Suppressor macrophage treated with lipopolysaccharide for 1 hour (primary cell): ENCODE measurements at places on chromosomes 11 and 22.
A peak's percentile ranks its signal among the peaks of the same experiment; 100 is the strongest.

- no peak for DNase-seq
Observed at GRCh38 chr11:2794968-2795322, 90.6 kb downstream of the CDKN1C start.

GRCh38 chr11:9720290-9720630, 56.4 kb downstream of the SWAP70 start:
- no peak for DNase-seq

DNA sequence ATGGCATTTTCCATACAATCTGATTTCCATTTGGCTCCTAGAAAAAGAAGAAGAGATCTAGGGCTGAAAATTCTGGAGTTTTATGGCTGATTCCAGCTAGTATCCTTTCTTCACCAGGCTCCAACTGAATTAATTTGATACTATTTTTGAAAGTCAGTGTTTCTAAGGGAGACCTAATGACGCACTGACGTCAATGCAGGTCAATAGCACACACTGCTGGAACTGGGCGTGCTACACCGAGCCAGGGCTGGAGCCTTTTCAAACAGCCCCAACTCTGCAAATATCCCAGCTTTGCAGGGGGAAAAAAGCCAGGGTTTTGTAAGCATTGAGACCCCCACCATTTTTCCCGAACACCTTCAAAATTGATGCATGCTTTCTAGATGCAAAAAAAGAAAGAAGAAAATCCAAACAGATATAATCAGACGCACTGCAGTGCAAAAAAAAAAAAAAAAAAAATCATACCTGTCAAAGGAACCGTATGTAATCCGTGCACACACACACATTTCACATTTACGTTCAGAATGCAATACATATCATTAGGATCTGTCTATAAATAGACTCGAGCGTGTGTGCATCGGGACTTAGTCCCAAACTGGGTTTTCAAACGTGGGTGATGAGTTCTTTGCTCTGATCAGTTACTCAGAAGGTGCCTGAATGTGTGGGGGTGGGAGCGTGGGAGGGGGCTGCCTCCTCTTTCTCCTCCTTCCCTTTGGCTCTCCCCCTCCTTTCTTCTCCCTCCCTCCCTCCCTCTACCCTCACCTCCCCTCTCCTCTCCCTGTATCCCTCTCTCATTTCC, 124.5 kb upstream of the HSD17B12 start:
- DNase-seq: no peak

DNA sequence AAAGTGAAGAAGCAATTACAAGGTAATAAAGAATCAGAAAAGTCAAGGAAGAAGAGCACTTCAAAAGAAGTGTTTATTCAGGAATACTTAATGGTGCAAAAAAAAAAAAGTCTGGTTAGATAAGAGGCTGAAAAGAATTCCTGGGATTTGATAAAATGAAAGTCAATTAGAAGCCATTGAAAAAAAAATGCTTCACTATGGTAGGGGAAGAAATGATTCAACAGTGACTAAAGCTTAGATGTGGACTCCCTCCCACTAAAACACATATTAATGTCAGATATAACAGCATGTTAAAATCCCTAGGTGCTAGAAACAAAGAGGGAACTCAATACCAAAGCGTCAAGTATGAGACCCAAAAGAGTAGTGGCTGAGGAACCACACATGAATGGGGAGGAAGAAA, 335.3 kb upstream of the PITPNB start:
- DNase-seq: no peak

GRCh38 chr11:105049481-105049880, 4.3 kb upstream of the CARD16 start:
- DNase-seq: no peak

DNA sequence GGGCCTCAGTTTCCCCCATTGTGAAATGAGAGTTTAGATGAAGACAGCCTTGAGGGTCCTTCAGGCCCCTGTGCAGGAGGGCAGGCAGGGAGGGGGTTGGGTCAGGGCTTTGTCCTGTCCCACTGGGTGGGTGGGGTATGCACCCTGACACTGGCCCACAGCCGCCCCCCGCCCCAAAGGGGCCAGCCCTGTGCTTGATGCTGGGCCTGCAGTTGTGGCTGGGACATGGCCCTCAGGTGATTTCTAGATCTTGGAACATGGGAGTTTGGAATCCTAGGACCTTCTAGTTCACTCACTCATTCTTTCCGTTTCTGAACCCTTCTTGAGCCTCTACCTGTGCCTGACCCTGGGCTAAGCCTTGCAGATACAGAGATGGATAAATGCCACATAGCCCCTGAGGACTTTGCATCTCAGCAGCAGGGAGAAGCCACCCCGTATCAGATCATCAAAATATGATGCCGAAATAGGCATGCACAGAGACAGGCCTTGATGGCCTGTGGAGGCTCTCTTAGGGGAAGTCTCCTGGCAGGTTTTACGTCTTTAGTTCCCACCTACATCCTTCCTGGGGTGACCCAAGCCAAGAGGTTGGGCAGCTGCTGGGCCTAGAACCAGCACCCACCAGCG, 76.0 kb downstream of the FBLN1 start:
- DNase-seq: no peak

DNA sequence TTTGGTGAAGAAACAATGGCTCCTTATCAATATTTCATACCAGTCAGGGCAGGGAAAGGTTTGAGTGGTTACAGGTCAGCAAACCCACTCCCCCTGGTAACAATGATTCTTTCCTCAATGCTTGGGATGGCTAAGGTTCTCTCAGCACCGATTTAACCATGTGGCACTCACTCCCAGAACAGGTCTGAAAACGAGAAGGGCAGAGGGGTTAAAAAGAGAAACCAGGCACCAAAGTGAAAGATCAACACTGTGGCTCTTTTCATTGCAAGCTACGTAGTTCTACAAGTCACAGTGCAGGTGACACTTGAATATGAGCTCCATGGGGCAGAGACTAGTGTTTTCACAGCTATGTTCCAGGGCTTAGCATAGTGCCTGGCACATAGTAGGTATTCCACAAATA, 132.4 kb downstream of the PLEKHA7 start:
- DNase-seq: no peak

DNA sequence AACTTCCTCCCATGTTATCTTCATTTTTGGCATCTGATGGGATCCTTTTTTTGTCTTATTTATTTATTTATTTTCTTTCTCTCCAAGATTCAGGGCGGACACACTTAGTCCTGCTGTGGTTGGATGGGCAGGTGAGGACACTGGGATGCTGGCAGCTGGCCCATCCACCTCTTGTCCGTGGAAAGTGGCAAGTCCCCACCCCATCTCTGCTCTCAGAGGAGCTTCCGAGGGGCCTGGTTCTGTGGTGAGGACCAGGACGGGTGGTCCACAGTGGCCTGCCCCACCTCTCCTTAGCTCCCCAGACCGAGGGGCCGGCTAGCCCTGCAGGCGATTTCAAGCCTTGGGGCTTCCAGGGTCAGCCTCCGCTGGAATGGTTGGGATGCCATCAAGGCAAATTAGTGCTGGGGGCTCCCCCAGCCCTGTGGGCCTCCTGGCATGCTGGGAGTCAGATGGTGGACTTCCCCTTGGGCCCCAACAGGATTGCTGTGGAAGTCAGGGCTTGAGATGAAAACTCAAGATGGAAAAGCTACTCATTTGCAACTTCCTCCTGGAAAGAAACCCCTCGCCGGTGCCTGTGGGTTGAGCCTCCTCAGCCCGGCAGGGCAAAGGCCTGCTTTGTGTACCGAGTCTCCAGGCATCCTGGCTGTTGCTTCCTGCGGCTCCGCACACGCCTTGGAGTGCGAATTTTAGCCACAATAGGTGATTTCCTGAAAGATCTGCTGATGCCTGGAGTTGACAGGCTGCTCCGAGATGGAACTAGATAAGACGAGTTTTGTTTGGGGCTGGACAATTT, 31.2 kb upstream of the LINC01488 start:
- peak; percentile 33 for DNase-seq

- peak; percentile 81 for DNase-seq
Observed at GRCh38 chr11:62577046-62577714, 3.5 kb upstream of the EEF1G start.

- no peak for DNase-seq
Observed at GRCh38 chr11:76666830-76667229, 3.7 kb downstream of the LRRC32 start.

DNA sequence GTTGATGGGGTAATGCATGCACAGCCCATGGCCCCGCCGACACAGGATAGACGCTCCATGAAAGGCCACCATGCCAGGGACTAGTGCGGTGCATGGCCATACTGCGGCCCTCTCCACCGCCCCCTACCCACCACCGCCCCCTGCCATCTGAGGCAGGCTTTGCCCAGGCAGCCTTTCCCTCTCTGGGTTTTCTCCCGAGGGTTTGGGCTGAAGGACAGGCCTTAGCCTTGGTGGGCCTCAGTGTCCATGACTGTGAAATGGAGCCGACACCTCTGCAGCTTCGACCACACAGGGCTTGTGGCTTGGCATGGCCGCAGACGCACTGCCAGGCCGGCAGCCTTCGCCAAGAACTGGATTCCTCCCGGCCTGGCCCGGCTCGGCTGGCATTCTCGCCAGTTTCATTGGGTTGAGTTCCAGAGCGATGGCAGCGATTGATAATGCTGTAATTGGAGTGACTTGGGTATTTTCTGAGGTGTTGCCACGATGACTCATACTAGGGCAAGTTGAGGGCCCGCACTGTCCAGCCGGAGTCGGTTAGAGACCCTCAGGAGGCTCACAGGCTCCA, 111.3 kb downstream of the WNT7B start:
- DNase-seq: no peak

DNA sequence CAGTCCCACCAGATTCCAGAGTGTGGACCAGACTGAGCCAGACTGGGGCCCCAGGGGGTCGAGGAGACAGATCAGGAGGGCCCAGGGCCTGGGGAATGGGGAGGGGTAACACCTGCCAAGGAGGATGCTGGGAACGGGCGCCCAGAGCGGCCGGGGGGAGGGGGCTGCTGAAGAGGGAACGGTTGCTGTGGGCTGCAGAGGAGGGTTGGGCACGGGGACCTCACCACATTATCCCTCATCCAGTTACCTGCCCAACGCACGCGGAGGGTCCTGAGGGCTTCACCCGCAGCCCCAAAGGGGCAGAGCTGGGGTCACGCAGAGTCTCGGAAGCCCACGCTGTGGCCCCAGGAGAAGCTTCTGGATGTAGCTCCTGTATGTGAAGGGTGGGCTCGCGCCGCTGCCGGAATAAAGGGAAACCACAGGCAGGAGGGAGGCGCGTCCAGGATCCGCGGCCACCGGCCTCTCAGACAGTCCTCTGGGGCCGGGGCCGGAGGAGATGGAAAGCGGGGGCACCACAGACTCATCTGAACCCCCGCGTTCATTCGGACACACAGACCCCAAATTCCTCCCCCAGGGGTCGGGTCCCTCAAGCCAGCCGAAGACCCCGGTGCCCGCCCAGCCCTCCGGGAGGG, 866 bp upstream of the SELENOO start:
- no peak for DNase-seq

GRCh38 chr22:48177631-48178030, 1415.2 kb downstream of the TBC1D22A start:
- DNase-seq: no peak

- DNase-seq: no peak
Observed at GRCh38 chr22:47575291-47575690, 812.8 kb downstream of the TBC1D22A start.

DNA sequence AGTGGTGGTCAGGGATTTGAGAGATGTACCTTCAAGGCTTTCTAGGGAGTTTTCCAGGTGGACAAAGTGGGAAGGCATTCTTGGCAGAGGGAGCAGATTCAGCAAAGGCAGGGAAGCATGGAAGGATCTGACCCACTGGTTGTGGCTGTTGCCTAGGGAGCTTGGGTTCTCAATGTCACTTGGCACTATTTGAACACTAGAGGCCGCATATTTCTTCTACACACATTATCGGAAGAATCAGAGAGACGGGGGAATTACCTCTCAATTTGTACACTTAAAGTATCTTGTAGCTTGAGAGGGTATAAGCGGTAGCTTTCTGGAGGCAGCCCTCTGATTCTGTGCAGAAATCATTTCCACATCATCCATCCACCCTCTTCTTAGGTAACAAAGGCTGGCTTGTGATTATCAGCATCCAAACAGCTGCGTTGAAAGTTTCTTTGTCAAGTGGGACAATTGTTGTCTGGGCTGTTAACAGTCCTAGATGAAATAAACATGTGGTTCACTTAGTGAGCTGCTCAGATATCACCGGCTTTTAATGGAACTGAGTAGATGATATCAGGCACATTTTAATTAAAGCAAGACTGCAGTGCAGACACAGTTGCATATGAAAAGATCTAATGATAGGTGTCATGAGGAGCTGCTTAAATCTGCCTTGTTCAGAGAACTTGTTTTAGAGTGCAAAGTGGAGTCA, 2.6 kb downstream of the NELL1 start:
- DNase-seq: no peak

GRCh38 chr22:41301085-41302020, at the start of gene ZC3H7B:
TSS of gene ZC3H7B (plus strand) at chr22:41301525. CDS start at chr22:41320661, 19,136 bp downstream.
- peak; percentile 91 for DNase-seq

DNA sequence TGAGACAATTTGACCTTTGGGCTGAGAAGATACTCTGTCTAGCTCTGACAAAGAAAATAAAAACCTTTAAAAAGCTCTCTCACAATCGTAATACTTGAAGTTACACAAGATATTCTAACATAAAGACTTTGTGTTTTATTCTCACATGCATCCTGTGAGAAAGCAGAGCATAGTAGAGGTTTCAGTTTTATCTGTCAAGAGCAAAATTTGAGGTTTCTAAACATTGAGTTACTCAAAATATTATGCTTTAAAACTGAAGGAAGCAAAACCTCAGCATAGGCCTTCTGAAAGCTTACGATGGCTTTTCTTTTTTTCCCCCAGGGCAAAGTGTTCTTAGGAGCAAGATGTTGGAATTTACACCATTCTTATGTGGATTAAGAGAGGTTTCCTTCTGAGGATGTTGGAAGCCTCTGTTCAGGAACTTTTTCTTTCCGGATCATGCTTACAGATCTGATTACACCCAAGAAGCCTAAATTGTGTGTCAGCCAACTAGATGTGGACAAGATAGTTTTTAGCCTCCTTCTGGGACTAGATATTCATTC, 15.0 kb upstream of the OR51M1 start:
- DNase-seq: no peak

DNA sequence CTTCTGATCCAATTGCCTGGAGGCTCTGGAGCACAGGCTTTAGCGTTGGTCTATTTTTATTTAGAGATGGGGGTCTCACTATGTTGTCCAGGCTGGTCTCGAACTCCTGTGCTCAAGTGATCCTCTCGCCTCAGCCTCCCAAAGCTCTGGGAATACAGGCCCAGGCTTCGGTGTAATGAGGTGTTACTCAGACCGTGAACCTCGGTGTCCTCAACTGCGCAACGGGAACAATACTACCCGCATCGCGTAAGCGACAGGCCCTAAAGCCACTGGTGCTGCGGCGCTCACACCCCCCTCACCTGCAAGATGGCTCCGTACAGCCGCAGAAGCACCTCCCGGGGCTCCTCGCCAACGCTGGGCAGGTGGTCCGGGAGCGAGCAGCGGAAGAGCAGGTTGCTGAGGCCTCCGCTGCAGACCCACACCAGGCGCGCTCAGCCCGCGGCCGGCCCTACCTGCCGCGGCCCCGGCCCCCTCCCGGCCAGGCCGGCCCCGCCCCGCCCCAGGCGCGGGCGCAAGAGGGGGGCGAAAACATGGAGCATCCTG, 628 bp downstream of the CHKB start:
- DNase-seq: no peak

DNA sequence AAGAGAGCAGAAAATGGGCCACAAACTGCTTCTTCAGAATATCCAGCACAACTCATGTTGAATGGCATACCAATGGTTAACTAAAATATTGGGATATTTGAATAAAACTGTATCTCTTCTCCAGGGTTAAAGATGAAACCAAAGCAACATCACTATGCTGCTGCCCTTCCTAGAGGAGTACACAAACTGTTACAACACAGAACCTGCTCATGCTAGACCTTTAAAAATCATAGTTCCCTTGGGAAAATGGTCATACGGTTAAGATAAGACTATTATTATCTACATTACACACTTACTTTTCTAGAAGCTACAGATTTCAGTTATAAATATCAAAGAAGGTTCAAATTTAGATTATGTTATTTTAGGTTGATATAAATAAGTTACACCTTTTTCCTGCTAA, 78.6 kb upstream of the TP53AIP1 start:
- no peak for DNase-seq
